ENCODE measurements at places on chromosomes 11 and 22.

- no peak for DNase-seq
Measured at GRCh38 chr11:71340086-71340606, 87.8 kb upstream of the SHANK2 start.

- DNase-seq: no peak
Measured at GRCh38 chr22:38141217-38141973, 30.9 kb upstream of the BAIAP2L2 start.

DNA sequence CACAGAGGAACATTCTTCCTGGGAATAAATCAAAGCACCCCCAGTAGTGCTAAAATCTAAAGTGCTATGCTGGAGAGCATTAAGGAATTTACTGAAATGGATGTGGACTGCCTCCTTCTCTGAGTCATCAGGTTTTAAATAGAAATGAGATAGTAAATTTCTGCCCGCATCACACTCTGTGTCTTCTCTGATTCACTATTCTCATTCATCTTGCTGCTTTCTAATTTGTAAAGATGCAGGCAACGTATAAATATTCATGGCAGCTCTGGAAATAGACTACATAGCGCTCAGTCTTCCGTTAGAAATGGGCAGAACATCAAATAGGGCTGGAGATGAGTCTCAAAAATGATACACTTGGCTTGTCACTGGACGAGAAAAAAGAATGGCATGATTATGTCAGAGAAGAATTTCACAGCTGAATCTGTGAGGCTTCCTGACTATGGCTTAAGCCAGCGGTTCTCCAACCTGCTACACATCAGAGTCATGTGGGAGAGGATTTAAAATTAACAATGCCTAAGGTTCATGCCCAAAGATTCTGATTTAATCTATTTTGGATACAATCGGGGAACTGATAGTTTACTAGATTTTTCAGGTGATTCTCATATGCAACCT, 178.2 kb downstream of the LRRC4C start:
- no peak for DNase-seq

DNA sequence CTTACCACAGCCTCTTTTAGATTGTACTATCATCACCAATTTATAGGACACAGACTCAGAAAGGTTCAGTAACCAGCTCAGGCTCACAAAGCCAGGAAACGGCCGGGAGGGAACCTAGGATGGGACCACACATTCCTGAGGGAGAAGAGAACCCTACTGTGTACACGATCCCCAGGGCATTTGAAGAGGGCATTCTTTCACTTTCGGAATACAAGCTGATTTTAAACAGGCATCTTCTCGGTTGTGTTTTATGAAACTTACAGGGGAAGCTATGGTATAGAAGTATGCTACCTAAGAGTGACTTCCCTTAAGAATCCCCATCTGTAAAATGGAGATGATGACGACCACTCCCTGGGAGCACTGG, 19.0 kb downstream of the SMCO4 start:
- DNase-seq: no peak

GRCh38 chr11:96109331-96110030, 185.6 kb upstream of the MTMR2 start:
- no peak for DNase-seq

- DNase-seq: no peak
Measured at GRCh38 chr11:34566208-34566551, 52.6 kb upstream of the ELF5 start.

- DNase-seq: no peak
Measured at GRCh38 chr22:45959719-45960476, 17.1 kb downstream of the WNT7B start.
